ENCODE measurements at places on chromosomes 3 and 15.

DNA sequence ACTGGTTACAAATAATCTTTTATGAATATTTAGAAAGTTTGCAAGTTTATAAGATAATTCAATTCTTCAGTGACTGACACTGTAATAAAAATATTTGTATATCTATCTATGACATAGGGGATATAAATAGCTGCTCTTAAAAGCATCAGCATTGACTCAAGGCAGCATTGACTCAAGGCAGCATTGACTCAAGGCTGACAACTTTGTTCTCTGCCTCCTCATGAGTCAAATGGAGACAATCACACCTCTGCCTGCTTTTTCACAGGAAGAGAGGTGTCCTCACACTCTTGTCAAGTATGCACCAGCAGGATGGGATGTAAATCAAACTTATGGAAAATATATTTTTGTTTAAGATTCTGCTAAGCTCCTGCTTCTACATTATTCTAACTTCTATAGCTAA is 1173.1 kb downstream of the NSUN3 start:
- no peak for DNase-seq

- DNase-seq, result no peak
Measured at GRCh38 chr3:149332227-149332765, 1.1 kb downstream of the TM4SF18 start.

DNA sequence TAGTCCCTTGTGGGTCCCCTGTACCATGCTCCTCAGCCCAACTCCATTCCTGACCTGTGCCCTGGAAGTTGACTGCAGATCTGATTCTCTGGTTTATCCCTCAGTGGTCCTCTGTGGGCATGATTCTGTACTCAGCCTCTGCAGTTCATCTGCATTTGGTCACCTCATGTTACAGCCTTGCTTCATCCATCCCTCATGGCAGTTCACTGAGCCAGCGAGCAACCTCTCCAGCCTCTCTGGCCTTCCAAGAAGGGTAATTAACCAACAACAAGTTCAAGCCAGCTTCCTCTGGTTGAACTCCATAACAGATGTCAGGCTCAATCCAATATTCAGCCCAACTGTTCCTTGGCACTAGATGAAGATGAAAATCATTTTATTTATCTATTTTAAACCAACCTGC is 509.5 kb downstream of the NTRK3 start:
- DNase-seq, result no peak

DNA sequence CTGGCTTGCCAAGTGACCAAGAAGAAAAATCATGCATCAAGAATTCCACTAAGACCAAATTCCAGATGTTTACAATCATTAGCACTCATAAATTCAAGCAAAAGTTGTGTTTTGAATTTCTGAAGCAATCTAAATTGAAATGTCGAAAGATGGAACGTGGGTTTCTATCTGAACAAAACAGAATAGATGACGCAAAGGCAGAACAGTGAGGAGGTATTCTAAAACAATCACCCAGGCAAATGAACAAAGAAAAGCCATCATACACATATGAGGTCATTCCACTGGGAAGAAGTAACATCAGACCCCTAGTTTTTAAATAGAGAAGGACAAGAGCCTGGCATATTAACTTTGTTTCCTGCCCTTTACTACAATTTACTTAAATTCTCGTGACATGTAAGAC is 58.0 kb downstream of the MCF2L2 start:
- DNase-seq, result no peak

DNA sequence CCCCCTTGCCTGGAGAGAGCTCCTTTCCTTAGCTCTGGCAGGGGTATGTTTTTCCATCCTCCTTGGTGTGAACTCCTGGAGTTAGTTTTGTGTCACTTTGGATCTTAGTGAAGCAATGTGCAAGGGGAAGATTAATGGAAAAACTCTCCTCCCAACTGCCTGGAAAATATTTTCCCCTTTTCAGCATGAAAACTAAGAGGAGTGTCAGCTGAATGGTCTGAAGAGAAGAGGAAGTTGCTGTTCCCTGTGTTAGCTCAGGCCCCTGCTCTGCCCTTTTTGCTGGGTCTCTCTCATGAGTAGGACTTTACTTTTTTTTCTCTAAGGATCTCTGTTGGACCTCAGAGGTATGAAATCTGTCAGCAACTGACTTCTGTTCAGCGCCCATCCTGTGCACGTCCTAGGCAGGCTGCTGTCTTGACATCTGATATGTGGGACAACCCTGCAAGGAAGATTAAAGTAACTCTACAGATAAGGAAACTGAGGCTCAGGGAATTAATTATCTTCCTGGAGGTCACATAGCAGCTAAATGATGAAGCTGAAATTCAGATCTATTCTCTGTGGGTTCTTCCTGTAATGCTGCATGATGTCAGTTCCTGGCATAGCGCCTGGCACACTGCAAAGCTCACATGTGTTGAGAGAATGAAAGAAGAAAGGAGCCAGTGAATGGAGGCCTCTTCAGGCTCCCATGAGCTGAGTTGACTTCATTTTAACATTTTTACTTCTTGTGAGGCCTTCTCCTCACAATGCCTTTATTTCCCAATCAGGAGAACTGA is 109.7 kb upstream of the GALNT15 start:
- DNase-seq, result peak; percentile 83

GRCh38 chr3:41018855-41019254 is 180.4 kb upstream of the CTNNB1 start:
- DNase-seq, result no peak

- DNase-seq, result no peak
Measured at GRCh38 chr3:141103067-141103466, 51.9 kb downstream of the SPSB4 start.

GRCh38 chr15:39430389-39430788 is 150.5 kb upstream of the THBS1 start:
- no peak for DNase-seq

GRCh38 chr3:54877730-54878129 is 50.1 kb downstream of the LRTM1 start:
- DNase-seq, result no peak

DNA sequence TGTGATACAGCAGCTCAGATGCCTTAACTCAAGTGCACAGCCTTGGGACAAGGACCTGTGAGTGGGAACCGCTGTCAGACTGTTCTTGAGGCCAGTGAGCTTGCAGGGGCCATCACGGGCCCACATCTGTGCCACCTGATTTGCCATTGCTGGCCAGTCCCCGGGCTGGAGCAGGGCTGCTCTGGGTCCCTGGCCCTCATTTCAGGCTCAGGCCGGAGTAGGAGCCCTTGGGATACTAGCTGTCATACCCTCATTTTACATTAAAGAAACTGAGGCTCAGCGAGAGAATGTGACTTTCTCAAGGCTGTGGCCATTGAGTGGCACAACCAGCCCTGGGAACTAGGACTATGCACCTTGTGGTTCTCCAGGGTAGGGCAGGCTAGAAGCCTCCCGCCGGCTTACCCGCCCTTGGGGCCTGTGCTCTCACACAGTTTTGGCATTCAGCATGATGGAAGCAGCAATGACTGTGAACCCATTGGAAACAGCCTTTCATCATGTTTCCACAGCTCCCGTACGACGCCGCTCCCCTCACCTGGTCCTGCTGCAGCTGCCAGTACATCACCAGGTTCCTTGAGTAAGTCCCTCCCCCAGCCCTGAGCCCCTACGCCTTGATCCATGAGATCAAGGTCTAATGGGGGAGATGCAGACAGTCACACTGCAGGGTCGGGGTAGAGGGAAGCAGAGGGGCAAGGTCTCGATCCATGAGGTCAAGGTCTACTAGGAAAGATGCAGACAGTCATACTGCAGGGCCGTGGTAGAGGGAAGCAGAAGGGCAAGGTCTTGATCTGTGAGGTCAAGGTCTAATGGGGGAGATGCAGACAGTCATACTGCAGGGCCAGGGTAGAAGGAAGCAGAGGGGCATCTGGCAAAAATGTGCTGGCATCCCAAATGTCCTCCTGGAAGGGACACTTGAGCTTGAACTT is 42.2 kb downstream of the GOLGA6L10 start:
- no peak for DNase-seq

GRCh38 chr15:77550301-77551251 is 82.1 kb downstream of the LINGO1 start:
- DNase-seq, result no peak

DNA sequence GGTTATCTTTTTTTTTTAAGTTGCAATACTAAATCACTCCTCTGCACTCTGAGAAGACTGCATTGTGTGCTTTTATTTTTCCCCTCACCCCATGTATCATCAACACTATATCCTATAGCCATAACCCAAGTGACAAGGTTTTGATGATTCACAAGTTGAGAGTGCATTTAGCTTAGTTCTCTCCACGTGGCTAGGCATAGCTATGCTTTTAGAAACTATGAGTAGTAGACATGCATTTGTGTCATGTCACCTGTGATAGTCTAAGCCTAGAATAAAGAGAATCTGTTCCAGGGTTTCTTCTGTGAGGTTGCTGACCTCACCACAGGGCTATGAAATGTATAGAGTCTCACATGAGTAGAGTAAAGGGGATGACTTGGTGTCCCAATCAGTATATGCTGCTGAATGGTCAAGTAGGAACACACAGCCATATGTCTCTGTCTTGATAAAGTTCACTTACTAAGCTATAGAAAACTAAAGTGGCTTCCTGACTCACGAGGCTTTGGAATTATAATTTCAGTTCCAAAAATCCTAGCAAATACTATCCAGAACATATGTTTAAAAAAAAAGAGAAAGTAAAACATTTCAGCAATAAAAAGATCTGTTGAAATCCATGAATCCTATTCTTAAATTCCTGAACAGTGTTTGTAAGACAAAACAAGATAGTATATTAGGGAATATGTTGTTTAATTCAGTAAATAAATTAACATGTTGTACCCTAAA is 206.3 kb downstream of the LSAMP start:
- no peak for DNase-seq

- no peak for DNase-seq
Measured at GRCh38 chr3:62615258-62615849, 242.0 kb upstream of the FEZF2 start.

DNA sequence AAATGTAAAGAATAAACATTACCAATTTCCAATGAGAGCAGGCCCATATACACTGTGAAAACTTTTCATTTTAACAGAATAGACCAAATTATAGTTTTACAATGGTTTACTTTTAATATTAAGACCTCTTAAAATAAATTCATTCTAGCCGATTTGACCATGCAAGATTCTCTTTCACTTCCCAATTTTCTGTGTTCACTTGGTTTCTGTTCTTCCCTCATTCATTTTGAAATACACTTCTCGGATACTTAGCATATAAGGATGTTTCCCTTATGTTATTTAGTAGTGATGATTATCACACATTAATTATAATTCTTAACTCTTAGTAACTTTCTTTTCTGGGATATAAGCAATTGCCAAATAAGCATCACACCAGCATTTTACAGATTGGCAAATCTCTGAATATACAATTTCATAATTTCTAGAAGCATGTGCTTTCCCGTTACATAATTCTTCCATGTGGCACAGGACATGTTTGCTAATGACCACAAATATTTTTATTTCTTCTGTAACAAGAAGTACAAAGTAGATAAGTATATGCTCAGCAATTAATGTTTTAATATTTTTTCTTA is 13.9 kb downstream of the OR5H15 start:
- DNase-seq, result no peak

- no peak for DNase-seq
Measured at GRCh38 chr15:41925086-41925608, 31.3 kb upstream of the SPTBN5 start.

GRCh38 chr3:8658306-8659212 is 14.0 kb upstream of the SSUH2 start:
- no peak for DNase-seq

DNA sequence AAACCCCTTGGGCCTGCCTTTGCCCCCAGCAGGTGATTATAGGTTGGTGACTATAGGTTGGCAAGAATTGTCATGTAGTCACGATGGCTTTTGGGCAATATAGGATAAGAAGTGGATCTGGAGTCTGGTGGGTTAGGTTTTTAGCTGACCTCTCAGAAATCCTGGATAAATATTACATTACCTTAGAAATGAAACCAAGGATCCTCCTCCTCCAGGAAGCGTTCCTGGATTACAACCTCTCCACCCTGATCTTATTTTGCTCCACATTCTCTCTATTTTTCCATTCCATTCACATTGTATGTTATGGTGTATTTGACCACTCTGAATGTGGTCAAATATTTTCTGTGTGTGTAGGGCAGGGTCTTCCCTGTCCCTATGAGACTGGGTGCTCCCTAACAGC is 82.3 kb downstream of the SEMA5B start:
- DNase-seq, result no peak

DNA sequence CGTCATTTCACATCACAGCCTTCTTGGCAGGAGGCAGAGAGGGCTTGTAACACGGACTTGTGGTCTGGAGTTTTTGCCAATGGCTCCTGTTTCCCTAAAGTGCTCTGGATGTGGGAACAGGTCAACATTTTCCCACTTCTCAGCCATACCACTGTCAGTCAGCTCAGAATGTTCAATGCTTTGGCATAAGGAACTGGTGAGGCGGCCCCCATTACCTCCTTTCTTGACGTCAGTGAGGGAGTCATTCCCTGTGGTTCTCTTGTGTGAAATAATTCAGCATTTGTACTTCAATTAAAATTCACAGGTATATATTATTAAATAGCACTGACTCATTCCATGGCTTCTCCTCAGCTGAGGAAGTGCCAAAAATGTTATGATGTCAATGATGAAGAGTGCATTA is 167.1 kb downstream of the P3H2 start:
- DNase-seq, result no peak

DNA sequence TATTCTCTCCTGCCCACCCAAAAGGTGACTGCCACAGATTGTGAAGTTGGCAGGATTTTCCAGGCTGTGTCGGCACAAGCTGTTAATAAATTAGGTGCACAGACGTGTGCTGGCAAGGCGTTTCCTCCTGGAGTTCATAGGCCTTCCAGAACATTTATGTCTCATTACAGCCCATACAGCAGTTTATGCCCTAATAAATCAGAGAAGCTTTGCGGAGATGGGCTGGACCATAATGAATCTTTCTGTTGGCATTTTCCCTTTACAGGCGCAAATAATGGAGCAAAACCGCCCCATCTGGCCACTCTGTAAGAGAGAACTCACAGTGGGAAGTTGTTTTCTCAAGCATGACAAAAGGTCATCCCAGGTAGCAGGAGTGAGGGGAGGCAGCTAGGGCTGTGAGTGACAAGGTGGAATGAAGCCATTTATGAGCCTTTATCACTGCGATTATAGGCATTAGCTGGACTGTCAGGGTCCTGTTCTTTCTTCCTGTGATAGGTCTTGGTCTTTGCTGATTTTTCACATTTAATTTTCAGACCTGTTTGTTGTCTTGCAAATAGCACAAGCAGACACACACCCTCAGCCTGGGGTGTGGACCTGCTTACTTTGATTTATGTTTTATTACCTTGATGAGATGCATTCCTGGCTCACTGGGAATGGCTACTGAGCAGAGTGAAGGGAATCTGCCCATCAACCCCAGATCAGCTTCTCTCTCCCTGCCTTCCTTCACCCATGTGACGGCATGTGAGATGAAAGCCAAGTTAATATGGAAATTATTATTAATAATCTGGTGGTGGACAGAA is 257.5 kb downstream of the LRTM1 start:
- no peak for DNase-seq

DNA sequence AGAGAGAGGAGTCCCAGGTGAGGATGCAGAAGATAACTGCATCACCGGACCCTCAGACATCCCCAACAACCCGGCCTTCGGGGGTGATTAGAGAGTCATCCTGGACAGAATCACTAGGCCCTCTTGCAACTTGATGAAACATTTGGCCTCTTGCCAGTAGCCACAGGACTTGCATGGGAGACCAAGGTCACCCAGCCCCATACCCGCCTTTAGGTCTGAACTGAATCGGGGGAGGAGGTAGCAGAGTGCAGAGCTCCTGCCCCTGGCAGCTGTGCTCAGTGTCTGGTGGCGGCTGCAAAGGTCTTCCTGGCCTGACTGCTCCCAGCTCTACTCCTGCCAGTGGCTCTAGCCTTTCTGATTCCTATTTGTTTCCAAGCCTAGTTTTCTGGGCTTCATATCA is 12.4 kb downstream of the PIF1 start:
- no peak for DNase-seq

- DNase-seq, result no peak
Measured at GRCh38 chr15:64816452-64816851, 9.0 kb downstream of the PIF1 start.

All from HFFc6 (cell line).